Hematopoietic multipotent progenitor cell treated with erythropoietin and hydrocortisone succinate and interleukin-3 and kit ligand, for 15 days (in vitro differentiated cells): ENCODE measurements at places on chromosomes 7 and 10.

DNA sequence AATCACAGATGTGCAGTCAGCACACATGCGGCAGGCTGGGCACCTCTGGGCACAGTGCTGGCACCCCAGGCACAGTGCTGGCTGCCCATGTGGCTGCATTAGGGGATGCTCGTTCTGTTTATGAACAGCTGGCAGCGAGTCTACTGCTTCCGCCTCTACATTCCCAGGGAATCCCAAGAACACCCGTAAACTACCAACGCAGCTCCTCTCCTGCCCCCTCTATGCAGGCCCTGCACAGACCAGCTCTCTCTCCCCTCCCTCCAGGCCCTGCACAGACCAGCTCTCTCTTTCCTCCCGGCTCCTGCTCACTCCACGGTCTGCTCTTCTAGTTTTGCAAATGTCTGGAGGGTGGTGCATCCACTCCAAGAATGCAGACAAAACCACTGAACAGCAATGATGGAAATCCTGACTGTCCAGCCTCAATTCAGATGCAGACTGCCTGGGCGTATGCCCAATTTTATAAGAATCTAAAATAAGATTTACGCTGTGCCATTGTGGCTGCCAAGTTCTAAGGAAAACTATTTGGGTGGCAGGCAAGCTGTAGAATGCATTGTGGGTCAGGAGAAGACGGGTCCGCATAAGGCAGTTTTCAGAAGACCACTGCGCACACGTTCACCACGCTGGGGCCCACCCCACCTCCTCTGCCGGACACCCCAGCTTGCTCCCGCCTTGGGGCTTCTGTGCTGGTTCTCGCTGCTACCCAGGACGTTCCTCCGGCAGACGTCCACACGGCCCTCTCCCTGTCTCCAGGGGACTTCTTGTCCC lies 234.6 kb downstream of the ZMYND11 start:
- no peak for DNase-seq

- no peak for DNase-seq
Measured at GRCh38 chr10:48880016-48880705, 59.5 kb downstream of the LRRC18 start.

DNA sequence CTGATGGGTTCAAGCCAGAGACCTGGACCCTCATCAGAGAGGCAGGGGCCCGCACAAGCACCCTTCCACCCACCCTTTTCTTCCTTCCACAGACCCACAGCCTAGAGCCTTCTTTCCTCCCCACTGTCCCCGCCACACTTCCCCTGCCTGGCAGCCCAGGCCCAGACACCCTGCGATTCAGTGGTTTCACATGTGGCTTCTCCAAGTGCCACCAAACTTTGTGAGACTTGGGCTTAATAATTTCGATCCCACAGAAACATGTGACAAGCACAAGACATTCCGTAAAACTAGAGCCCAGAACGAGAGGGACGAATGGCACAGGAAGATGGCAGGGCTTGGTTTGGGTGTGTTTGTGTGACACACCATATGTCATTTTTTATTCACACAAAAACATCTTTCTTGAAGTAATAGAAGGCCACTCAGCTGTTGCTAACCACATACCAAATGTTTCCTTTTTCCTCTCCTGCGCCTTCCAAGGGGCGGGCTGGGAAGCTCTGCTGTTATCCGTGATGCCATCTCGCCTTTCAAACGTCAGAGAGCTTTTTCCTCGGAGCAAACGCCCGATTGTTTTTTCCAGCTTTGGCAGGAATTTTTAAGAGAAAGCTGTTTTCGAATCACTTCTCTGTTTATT lies 162.9 kb downstream of the GRK5 start:
- no peak for DNase-seq

DNA sequence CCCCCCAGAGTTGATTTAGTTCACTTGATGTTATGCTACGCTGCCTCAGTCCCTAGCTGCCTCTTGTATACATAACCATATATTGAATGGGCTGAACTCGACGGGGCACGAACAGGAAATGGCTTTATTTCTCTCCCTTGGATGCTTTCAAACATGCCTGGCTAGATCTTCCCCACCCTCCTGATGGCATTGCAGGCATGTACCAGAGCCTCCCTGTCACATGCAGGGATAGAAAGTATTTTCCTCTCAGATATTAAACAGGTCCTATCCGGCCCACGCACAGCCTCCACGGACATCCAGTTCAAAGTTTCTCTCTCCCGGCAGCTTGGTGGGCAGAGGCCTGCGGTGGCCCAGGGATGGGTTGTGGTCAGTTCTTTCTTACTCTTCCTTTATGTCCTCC lies 422.1 kb downstream of the RPS24 start:
- no peak for DNase-seq

DNA sequence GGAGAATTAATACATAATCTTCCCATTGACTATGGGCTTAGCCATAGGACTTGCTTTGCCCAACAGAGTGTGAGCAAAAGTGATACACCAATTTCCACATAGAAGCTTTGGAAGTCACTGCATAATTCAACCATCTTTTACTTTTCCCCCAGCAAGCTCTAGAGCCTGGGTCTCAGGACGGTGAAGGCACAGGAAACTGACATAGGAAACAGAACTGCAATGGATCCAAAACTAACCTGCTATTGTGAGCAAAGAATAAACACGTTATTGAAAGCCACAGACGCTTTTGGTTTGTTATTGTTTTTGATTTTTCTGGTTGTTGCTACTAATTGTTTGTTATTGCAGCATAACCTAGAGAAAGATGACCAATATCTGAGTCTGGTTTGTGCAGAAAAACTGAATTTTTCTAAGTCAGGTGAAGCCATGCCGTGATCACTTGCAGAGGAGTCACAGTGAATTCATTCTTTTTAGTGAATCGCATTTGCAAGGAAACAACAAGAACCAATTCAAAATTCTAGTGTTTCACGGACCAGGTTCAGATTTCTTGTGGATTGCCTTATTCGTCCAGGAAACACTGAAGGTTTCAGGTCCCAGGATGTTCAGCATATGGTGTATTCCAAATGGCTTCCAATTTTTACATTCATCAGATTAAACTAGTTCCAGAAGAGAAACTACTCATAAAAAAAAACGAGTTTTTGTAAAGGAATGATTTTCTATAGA lies 52.8 kb downstream of the CUBN start:
- DNase-seq = no peak

DNA sequence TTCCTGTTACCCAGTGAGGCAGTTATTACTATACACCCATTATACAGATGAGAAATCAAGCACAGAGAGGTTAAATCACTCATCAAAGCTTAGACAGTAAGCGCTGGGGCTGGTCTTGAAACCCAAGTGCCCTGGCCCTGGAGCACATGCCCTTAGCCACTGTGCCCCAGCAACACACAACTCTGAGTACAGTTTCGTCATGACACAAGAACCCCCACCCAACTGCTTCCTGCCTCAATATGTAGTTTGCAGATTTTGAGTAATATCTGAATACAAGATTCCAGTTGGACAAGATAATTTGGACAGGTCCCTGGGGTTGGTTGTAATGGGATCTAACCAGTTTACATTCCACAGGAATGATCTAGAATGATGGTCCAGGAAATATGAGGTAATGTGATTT lies 62.8 kb downstream of the SH3PXD2A start:
- DNase-seq = no peak

DNA sequence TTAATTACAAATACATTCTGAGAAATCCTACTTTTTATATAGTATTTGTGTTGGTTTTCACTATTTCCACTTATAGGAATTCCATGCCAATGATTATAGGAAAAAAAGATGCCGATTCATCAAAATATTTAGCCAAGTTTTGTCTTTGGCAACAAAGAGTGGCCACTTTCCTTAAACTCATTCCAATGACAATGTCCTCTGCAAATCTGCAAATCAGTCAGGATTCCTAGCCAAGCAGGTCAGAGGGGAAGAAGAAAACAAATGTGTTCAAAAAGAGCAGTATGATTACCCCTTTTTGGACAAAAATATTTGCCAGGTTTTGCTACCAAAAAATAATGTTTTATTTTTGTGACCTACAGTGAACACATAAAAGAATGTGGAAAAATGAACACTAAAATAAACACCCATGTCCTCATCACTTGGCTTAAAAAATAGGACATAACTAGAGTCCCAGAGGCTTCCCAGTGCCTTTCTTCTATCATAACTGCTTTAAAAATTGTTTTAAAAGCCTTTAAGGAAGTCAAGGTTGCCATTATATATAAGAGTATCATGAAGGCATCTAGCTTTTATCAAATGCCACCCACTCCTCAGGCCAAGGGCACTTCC lies 125.9 kb downstream of the ADAM12 start:
- DNase-seq = no peak
